ENCODE measurements at places on chromosomes 1 and 21. TPM values are rescaled to one million over a fixed set of nuclear protein-coding genes. Genes with fewer than 3 reads are reported as not detected.

GRCh38 chr1:115793162-115793561 lies 24.6 kb upstream of the CASQ2 start:
- DNase-seq: no peak

DNA sequence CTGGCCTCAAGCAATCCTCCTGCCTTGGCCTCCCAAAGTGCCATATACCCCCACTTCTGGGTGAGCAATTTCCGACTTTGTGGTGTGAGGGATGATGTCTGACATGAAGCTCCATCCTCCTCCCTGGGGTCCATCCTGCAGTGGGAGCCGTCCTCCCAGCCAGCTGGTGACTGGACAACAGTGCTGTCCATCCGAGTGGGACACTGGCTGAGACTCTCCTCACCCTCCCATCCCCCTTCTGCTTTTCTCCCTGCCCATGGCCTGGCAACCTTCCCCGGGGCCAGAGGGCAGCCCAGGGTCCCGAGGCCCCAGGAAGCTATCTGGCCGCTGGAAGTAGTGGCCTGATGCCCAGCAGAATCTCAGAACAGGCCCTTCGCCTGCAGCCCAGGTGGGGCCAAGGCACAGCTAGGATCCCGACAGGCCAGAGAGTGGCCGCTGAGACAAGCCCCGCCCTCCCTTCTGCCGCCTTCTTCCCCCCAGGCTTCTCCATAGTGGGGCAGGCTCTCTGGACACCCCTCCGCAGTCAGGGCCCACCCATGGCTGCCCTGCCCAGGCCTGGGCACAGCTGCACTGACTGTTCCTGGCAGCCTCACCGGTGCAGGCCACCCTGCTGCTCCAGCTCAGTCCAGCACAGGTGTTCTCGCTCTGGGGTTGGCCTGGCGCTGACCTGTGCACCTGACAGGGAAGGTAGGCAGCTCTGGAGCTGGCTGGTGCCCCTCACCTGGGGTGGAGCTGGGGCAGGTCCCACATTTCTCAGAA lies 8.4 kb upstream of the FAAP20 start:
- no peak for DNase-seq

- DNase-seq: no peak
Observed at GRCh38 chr1:115074839-115075534, 14.3 kb downstream of the TSPAN2 start.

DNA sequence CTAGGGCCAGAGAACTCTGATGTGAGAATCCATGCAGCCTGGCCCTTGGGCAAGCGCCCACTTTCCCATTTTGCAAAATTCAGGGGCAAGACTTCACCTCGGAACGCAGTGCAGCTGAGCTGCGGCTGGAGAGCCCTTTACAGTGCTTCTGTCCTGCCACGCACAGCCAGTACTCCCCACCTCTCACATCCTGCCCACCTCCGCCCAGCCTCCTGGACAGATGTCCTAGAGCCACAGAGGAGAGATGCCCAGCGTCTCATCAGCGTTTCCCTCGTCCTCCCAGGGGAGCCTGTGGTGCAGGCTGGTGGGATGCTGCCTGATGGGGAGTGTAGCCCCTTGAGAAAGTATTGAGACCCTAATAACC lies 29.6 kb downstream of the RUNX3 start:
- DNase-seq: no peak

PROX1 gene
- total RNA-seq: 39.7 TPM

CLEC20A gene
- 0.48 TPM for total RNA-seq

All from right atrium auricular region (tissue), 2 donors.